Activated CD8-positive, alpha-beta T cell treated with anti-CD3 and anti-CD28 coated beads for 36 hours (primary cell): ENCODE measurements at places on chromosomes 3 and 15.
A peak's percentile ranks its signal among the peaks of the same experiment; 100 is the strongest.

- DNase-seq: peak; percentile 25
Observed at GRCh38 chr15:47961401-47962090, 159.2 kb upstream of the SLC24A5 start.

DNA sequence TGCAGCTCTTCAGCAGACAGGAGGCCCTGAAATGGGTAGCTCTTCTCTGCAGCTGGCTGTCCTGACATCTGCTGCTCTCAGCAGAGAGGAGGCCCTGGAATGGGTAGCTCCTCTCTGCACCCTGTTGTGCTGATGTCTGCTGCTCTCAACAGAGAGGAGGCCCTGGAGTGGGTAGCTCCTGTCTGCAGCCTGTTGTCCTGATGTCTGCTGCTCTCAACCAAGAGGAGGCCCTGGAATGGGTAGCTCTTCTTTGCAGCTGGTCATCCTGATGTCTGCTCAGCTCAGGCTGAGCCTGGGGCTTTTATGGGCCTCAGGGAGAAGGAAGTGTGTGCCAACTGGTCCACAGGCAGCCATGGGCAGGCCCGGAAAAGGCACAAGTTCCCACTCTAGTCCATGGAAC, 66.6 kb downstream of the PIK3CB start:
- DNase-seq: peak; percentile 24

DNA sequence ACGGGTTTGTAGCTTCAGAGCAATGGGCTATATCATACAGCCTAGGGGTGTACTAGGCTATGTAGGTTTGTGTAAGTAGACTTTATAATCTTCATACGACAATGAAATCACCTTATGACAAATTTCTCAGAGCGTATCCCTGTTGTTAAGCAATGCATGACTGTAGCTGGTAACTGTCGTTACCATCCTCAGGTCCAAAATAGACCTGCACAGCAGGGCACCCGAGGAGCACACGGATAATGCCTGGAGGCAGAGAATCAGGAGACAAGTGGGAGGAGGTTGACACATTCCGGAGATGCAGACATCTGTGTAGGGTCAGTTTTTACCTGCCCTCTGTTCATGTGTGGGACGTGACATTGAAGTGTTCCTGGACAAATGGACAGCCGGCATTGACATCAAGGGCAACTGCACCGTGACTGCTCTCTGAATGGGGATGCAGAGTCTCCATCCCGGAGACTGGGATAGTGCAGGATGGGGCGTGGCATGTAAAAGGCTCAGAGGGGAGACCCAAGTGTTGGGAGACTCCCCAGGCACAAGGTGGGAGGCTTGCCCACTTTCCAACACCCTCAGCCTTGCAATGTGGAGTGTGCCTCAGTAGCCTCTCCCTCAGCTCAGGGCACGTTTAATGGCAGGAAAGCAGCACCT, 45.9 kb upstream of the PGPEP1L start:
- DNase-seq: no peak

DNA sequence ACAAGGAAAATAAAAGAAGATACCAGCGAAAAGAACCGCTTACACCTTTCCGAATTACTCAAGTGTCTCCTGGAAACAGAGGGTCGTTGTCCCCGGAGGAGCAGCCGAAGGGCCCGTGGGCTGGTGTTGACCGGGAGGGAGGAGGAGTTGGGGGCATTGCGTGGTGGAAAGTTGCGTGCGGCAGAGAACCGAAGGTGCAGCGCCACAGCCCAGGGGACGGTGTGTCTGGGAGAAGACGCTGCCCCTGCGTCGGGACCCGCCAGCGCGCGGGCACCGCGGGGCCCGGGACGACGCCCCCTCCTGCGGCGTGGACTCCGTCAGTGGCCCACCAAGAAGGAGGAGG, 325 bp downstream of the ALCAM start:
- peak; percentile 59 for DNase-seq

DNA sequence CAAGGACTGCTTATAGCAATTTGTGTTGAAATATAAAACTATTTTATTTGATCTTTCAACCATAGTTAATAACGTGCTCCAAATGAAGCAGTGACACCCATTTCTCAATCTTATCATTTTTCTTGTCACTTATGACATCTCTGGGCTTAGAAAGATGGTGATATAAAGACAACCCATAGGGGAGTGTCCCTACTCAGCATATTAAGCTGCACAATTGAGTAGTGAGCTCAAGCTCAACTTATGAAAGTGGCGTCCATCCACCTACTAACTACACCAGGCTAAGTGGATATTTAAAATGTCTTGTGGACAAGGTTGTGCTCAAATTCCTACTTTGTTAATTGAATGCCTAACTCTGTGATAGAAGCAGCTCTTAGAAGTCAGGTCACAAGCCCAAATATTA, 46.7 kb downstream of the SLC9C1 start:
- no peak for DNase-seq

DNA sequence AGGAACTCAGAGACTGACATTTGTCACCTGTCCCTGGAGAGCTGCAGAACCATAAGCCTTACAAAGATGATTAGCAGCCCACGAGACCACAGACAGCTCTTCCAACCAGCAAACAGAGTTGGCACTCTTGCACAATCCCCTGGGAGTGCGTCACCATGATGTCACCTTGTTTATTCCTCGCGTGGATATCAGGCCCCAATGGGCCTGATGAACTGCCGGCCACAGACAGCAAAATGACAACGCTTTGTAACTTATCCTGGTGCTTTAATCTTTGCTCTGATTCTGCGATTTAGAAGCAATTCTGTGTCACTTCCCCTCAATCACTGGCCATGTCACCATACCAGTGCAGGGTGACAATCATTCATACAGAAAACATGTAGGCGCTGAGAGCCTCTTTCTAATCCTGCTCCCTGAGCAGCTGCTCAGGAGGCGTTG, 89.2 kb downstream of the TAMM41 start:
- no peak for DNase-seq

DNA sequence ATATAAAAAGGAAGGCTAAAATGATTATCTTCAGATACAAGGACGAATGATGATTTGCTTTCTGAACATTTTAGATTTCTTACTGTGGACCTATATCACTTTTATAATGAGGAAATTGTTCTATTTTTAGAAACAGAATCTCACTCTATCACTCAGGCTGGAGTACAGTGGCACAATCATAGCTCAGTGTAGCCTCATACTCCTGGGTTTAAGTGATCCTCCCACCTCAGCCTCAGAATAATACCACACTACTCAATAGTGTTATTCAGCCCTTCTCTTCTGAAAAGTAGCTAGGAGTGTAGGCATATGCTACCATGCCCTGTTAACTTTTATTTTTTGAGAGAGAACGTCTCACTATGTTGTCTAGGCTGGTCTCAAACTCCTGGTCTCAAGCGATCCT, 15.8 kb downstream of the DNAJC13 start:
- no peak for DNase-seq

DNA sequence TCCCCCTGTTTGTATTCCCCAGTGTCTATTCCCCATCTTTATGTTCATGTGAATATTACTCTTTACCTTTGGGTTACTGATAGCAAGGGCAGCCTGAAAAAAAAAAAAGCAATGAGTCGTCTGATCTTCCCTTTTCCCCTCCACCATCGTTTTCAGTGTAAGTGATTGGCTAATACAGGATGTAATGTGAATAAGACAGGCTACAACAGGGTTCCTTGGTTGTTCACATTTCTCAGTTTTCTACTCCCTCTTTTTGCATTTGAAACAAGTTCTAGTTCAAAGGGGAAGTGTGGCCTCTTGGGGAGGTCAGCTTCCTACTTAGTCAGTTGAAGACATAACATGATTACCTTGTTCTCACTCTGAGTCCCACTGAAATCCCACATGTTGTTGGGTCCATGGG, 278.0 kb upstream of the TRIM42 start:
- no peak for DNase-seq

- DNase-seq: no peak
Observed at GRCh38 chr3:14137004-14137403, 12.2 kb downstream of the TMEM43 start.

DNA sequence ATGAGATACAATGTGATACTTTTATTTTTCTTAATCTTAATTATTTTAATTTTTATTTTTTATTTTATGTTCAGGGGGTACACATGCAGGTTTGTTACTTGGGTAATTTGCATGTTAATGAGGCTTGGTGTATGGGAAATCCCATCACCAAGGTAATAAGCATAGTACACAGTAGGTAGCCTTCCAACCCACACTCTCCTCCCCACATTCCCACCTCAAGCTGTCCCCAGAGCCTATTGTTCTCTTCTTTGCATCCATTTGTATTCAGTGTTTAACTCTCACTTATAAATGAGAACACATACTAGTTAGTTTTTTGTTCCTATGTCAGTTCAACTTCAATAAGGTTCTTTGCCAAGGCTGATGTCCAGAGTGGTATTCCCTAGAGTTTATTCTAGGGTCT, 1375.4 kb downstream of the NSUN3 start:
- no peak for DNase-seq

DNA sequence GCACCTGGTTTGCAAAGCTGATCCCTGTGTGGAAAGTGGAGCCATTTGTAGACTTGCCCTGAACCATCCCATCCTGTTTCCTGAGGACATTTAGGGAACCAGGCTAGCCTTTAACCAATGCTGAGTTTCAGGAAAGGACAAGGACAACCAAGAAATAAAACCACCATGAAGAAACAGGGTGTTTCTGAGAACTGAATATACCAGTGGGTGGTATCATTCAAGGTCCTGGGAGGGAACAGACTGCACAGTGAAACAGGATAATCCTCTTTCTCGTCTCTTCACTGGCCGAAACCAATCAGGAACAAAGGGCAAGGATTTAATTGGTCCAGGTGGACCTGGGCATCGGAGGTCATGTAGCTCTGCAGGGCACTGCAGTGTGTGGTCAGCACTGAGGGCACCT, 21.8 kb downstream of the ZNF860 start:
- no peak for DNase-seq

DNA sequence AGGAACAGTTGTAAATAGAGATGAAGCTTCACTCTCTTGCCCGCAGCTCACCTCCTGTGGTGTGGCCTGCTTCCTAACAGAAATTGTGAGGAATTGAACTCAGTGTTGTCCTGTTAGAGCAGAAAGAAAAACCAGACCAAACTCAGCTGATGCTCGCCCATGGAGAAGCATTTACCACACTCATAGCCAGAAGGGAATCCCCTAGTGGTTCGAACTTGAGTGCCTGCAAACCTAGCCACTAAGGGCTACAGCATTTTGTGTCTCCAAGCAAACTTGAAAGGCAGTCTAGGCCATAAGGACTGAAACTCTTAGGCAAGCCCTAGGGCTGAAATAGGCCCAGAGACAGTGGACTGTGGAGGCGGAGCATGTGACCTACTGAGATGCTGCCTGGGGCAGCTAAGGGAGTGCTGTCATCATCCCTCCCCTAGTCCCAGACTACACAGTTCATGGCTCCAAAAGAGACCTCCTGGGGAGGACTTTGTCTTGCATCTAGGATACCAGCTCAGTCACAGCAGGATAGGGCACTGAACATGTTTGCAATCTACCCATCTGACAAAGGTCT, 44.5 kb upstream of the MCTP2 start:
- no peak for DNase-seq

- DNase-seq: no peak
Observed at GRCh38 chr15:66982250-66982649, 83.2 kb upstream of the SMAD3 start.

- peak; percentile 46 for DNase-seq
Observed at GRCh38 chr3:189233225-189233858, 61.6 kb downstream of the TPRG1 start.

GRCh38 chr3:70933105-70933810, 620.8 kb upstream of the MDFIC2 start:
- DNase-seq: no peak

DNA sequence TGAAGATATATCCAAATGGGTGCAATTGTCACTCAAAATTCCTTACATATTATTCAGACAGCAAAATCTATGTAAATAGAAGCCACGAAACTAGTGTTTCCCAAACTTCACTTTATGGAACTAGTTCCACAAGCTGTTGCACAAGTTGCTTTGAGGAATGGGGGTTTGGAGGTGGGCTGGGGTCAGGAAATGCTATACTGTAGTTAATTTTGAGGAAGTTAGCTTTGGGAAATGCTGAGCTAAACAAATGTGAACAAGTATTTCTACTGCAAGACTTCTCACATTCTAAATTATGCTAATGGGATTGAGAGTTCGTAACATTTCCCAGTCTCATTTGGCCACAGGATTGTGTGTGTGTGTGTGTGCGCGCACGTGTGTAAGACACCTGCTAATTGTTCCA, 28.7 kb upstream of the SAMMSON start:
- DNase-seq: no peak

- peak; percentile 32 for DNase-seq
Observed at GRCh38 chr3:9180764-9181117, 68.7 kb downstream of the SRGAP3 start.

- no peak for DNase-seq
Observed at GRCh38 chr3:12265508-12265907, 23.4 kb upstream of the PPARG start.

- no peak for DNase-seq
Observed at GRCh38 chr15:54582863-54583643, 604.8 kb downstream of the UNC13C start.

DNA sequence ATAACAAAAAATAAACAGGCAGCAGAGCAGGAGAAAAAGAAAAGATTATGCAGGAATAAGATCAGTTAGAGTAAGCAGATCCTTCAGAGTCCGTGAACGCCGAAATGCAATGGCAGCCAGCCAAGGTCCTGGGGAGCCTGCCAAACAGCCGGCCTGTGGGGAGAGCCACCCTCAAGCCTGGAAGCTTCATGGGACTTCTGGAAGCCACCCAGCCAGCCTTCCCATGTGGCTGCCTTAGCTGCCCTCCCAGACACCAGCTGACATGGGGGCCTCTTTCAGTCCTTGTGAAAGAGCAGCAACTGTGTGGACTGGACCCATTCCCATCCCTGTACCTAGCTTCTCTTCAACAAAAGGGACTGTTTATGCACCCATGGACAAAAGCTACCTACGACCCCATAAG, 64.9 kb upstream of the RAD18 start:
- no peak for DNase-seq

DNA sequence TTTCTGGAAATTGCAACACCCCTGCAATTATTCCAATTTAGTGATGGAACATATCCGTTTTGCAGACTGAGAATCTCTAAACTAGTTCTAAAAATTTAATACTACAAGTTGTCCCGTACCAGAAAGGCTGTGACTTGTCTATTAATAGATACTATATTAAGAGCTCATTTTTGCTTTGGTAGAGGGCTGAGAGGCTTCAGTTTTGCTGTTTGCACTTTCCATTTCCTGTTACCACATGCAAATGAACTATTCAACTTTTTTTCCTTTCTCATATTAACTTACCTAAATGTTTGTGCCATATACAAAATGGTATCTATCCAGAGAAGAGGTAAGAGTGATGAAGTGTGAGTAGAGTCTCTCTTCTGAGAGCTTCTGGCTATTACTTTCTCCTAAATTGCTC, 101.5 kb upstream of the CRBN start:
- no peak for DNase-seq
